DMS79 treated with DMSO at 0.1 percent for 48 hours (cell line): ENCODE measurements at places on chromosomes 6 and 20.
A peak's percentile ranks its signal among the peaks of the same experiment; 100 is the strongest.

- no peak for DNase-seq
Observed at GRCh38 chr6:17042422-17043147, 59.3 kb upstream of the STMND1 start.

- peak; percentile 12 for DNase-seq
Observed at GRCh38 chr6:43115365-43115764, 39.3 kb downstream of the PTK7 start.

- DNase-seq, result no peak
Observed at GRCh38 chr6:163408352-163408991, 6.0 kb upstream of the QKI start.

- DNase-seq, result no peak
Observed at GRCh38 chr20:25042531-25043498, 15.1 kb downstream of the ACSS1 start.

DNA sequence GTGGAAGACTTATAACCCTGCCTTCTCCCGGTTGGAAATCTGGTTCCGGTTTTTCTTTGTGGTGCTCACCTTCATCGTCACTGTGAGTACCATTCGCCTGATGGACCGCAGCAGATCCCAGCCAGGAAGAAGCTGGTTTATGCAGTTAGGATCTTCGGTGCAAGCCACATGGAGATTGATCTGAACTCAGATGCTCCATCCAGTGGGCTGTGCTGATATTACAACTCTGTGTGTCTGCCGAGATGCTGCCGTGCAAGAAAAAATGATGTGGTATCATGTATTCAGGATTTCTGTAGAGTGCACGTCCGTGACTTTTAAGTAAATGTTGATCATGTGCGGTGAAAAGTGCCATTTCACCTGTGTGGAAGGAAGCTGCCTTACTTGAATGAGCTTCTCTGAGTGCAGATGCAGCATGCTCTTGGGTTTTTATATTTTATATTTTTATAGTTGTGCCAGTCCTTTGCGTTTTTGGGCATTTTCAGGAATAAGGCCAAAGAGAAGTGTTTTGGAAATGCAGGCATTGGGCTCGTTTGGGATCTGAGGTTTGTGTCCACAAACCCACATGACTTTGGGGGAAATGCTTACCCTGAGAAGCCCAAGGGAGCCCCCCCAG lies 39.2 kb downstream of the DYNLT1 start:
- peak; percentile 41 for DNase-seq

- no peak for DNase-seq
Observed at GRCh38 chr20:6057691-6058090, 3.8 kb upstream of the LRRN4 start.

DNA sequence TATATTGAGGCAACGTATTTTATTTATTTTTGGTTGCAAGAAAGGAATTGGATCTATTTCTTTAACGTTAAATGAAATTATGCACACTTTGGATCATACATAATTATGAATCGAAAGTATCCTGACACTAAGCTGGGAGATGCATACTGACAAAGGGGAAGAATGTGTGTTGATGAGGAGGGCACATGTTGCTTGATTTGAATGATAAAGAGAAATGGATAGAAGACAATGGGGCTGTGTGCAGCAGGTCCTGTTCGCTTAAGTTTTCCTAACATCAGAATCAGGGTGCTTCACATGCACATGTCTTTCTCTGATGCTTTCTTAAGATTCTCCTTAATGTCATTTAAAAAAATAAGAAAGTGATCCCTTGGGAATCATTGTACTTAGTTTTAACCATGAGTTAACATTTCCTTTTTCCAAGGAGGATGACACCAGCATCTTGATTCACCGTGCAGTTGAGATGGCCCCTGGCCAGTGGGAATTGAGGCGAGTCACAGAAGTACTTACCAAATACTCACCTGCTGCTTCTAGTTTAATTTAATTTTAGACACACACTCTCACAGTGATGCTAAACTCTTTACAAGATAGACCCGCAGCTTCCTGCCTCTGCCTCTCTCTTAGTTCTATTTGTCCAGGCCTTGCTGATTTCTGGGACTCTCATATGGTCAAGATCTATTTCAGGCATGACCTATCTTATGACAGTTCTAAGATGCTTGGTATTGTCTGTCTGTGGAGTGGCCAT lies 116.5 kb downstream of the CLIC5 start:
- no peak for DNase-seq

- no peak for DNase-seq
Observed at GRCh38 chr20:14707026-14707680, 369.7 kb upstream of the FLRT3 start.

DNA sequence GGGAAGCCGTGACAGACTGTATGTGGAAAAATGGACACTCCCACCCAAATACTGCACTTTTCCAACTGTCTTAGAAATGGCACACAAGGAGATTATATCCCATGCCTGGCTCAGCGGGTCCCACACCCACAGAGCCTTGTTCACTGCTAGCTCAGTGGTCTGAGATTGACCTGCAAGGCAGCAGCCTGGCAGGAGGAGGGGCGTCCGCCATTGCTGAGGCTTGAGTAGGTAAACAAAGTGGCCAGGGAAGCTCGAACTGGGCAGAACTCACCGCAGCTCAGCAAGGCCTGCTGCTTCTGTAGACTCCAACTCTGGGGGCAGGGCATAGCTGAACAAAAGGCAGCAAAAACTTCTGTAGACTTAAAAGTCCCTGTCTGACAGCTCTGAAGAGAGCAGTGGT lies 11.4 kb upstream of the RNF146 start:
- no peak for DNase-seq

GRCh38 chr6:156026486-156027247 lies 571.0 kb upstream of the NOX3 start:
- DNase-seq, result no peak

- DNase-seq, result no peak
Observed at GRCh38 chr6:3542032-3542640, 85.3 kb upstream of the SLC22A23 start.

DNA sequence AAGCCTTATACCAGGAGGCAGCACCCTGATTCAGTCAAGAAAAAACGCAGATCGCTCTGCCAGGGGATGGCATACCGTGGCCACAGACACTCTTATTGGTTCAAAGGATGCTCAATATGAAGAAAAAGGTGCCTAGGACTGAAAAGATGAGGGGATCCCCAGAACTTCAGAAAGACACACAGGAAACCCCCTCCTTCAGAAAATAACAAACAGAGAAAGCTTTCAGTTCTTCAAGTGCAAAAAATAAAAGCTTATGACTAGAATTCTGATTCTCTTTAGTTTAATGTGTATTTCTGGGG lies 17.7 kb upstream of the MYB start:
- DNase-seq, result no peak

GRCh38 chr6:686497-686896 lies 6.4 kb downstream of the EXOC2 start:
- no peak for DNase-seq

DNA sequence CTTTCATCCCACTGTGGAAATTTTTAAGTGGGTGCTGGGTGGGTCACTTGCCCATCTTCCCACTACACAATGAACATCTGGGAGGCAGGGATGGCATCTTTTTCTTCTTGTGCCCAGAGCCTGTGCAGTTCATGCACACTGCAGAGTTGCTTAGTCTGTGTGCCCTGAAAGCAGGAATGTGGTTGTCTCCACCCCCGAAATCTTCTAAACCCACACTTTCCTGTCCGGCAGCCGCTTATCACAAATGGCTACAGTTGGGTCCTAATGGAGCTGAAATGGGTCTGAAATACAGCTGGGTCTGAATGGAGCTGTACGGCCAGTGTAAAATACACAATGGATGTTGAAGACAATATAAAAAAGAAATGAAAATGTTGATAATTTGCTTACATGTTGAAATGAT lies 112.1 kb upstream of the PMEPA1 start:
- DNase-seq, result no peak

- DNase-seq, result no peak
Observed at GRCh38 chr6:108888745-108889144, 40.5 kb downstream of the ARMC2 start.

DNA sequence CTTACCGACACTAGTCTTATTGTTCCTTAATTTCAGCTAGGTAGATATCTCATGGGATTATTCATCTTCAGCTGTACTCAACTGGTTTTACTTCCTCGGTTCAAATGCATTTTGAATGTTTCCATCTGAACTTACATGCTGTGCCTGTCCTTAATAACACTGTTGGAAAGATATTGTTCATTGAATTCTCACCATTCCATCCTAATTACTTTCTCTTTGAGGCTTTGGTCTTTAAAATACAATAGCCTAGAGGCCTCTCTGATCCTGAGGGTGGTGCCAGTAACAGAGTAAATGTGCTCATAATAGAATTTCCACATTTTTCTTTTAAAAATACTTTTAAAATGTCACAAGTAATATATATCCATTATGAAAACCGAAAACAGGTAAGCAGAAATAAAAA lies 54.0 kb downstream of the IL20RA start:
- DNase-seq, result no peak
